Epithelial cell of umbilical artery (primary cell): ENCODE measurements at places on chromosomes 16 and 17. TPM values are rescaled to one million over a fixed set of nuclear protein-coding genes. Genes with fewer than 3 reads are reported as not detected.

ALDH3A1 gene
- 0.61 TPM in 1 of 2 replicates, not detected in the other for total RNA-seq

MMP28 gene
- 4.6 and 10.4 TPM in 2 replicates for total RNA-seq

ACAP1 gene
- total RNA-seq: not detected in 2 replicates

SPNS1 gene
- total RNA-seq: 22.8 and 24.0 TPM in 2 replicates

CCL18 gene
- total RNA-seq: not detected in 2 replicates

CCDC200 gene
- total RNA-seq: not detected in 2 replicates

SLC47A1 gene
- total RNA-seq: 2.3 and 4.4 TPM in 2 replicates

GPR142 gene
- not detected in 2 replicates for total RNA-seq

TM4SF5 gene
- total RNA-seq: not detected in 2 replicates

MYH4 gene
- not detected in 2 replicates for total RNA-seq

TMC8 gene
- total RNA-seq: under 0.01 and 0.76 TPM in 2 replicates

PDILT gene
- not detected in 2 replicates for total RNA-seq

MFSD6L gene
- not detected in 2 replicates for total RNA-seq

BEAN1 gene
- total RNA-seq: 0.15 TPM in 1 of 2 replicates, not detected in the other

ABCA6 gene
- 18.8 and 44.8 TPM in 2 replicates for total RNA-seq

PTX4 gene
- not detected in 2 replicates for total RNA-seq

TP53TG3F gene
- not detected in 2 replicates for total RNA-seq

DPH1 gene
- 13.4 and 14.9 TPM in 2 replicates for total RNA-seq

HS3ST3A1 gene
- total RNA-seq: 0.15 and 0.32 TPM in 2 replicates

CHST5 gene
- total RNA-seq: not detected in 2 replicates

MEIOB gene
- under 0.01 and 0.30 TPM in 2 replicates for total RNA-seq

C17orf100 gene
- total RNA-seq: under 0.01 and 0.15 TPM in 2 replicates

LPO gene
- not detected in 2 replicates for total RNA-seq

ADAP2 gene
- 0.15 TPM in 1 of 2 replicates, not detected in the other for total RNA-seq

VWA3A gene
- total RNA-seq: under 0.01 and 0.15 TPM in 2 replicates

SLC2A4 gene
- total RNA-seq: under 0.01 and 0.30 TPM in 2 replicates

RAMP2 gene
- total RNA-seq: 1.9 and 5.2 TPM in 2 replicates

CAPN15 gene
- total RNA-seq: 30.2 and 41.9 TPM in 2 replicates

DGKE gene
- total RNA-seq: 7.1 and 11.4 TPM in 2 replicates

NTN1 gene
- 0.32 TPM in 1 of 2 replicates, not detected in the other for total RNA-seq

MYL11 gene
- not detected in 2 replicates for total RNA-seq

CCL17 gene
- not detected in 2 replicates for total RNA-seq

TP53TG3B gene
- not detected in 2 replicates for total RNA-seq

GPR139 gene
- not detected in 2 replicates for total RNA-seq

PIK3R6 gene
- total RNA-seq: not detected in 2 replicates

RNF166 gene
- total RNA-seq: 24.9 and 26.3 TPM in 2 replicates

CDH5 gene
- total RNA-seq: 373 and 422 TPM in 2 replicates

OR1F1 gene
- not detected in 2 replicates for total RNA-seq

KLHL10 gene
- total RNA-seq: not detected in 2 replicates

ITGB3 gene
- 33.7 and 68.9 TPM in 2 replicates for total RNA-seq

LRRC37A gene
- total RNA-seq: 1.1 and 1.6 TPM in 2 replicates

SLC16A3 gene
- 120 and 156 TPM in 2 replicates for total RNA-seq

KIF1C gene
- 44.4 and 60.1 TPM in 2 replicates for total RNA-seq

ANTKMT gene
- total RNA-seq: 38.3 and 43.9 TPM in 2 replicates

PRSS27 gene
- total RNA-seq: 0.32 and 0.46 TPM in 2 replicates

GFAP gene
- total RNA-seq: 0.65 and 1.5 TPM in 2 replicates

DLX4 gene
- not detected in 2 replicates for total RNA-seq

PPY gene
- not detected in 2 replicates for total RNA-seq

STAT5A gene
- total RNA-seq: 32.8 and 44.1 TPM in 2 replicates
